Esophagus squamous epithelium (tissue), 5 donors: ENCODE measurements at places on chromosomes 1 and 21. TPM values are rescaled to one million over a fixed set of nuclear protein-coding genes. Genes with fewer than 3 reads are reported as not detected.

- no peak for DNase-seq
These were observed 17.7 kb downstream of the PTPRC start for GRCh38 chr1:198656500-198656932.

DNA sequence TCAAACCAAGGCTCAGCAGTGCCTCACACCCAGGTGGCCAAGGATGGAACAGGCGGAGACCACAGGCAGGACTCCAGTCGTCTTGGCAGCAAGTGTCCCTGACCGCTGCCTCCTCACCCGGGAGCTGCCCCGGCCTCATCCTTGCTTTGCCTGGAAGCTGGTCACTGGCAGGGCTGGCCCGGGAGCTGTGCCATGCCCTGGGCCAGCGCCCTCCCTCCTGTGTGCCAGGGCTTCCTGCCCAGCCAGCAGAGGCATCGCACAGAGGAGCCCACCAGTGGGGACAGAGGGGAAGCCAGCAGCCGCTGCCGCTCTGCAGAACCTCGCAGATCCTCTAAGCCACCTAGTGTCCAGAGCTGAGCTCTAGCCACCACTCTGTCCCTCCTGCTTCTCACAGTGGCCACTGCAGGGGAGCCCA, 7.8 kb downstream of the CASZ1 start:
- no peak for DNase-seq

DNA sequence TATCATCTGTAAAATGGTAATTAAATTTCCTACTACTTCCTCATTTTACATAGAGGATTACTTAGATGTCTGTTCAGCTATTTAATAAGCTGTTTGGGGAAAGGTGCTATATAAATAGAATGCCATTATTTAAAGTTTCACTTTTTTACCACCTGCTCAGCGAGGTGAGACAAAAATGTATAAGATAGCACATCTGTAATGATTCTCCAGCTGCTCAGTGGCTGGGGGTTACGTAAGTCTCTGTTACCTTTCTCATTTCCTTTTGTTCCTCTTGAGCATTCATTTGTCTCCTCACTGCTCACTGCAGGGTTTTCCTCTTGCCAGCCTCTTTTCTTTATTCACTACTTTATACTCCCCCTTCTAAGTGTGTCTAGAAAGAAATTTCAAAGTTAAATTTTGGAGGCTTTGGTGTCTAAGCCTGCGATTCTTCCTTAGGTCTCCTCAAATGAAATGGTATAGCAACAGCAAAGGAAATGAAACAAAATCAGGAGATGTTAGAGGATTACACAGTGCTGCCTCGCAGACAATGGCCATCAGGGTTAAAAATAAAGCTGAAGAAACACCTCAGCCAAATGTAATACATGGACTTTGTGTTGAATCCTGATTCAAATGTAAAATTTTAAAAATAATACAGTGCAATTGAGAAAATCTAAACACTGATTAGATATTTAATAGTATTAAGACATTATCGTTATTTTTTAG, 6.8 kb downstream of the RGS8 start:
- no peak for DNase-seq

DNA sequence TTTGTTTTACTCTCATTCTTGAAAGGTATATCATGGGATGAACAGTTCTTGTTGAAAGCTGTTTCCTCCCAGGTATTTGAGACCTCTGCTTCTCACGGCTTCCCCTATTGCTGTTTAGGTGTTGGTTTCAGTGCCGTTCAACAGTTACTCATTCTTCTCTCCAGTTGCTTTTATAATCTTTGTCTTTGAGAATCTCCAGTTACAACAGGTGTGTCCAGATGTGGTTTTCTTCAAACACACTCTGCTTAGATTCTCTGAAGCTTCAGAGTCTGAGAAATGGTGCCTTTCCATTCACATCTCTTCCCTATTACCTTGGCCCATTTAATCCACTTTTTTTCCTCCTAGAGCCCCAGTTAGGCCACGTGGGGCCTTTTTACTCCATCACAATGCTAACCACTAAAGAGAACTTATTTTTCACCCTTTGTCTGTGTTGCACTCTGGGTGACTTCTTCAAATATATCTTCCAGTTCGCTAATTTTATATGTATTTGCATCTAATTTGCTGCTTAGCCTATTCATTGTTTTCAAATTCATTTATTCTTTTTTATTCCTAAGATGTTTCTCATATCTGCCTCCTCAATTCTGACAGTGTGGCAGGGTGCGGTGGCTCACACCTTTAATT, 46.7 kb upstream of the SLC19A1 start:
- DNase-seq = no peak

GRCh38 chr1:100239961-100240360, 9.7 kb downstream of the DBT start:
- no peak for DNase-seq

DNA sequence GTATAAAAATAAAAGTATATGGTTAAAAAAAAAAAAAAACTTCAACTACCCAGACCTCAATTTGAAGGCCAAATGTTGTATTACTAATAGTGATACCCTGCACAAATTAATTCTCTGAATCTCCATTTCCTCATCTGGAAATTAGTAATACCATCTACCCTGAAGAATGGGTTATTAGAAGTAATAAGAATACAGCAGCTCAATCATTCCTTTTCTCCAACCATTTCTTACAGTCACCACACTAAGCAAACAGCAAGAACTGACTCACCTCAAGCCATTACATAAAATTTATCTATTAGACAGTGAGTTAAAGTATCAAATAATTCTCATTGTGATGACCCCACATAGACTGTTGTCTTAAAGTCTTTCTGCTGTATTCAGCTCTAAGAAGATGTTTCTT, 39.6 kb downstream of the RERE start:
- DNase-seq = no peak

- no peak for DNase-seq
These were observed 28.3 kb upstream of the COL18A1 start for GRCh38 chr21:45376459-45377324.

GRCh38 chr1:227219715-227220292, 98.5 kb downstream of the CDC42BPA start:
- DNase-seq = no peak

DNA sequence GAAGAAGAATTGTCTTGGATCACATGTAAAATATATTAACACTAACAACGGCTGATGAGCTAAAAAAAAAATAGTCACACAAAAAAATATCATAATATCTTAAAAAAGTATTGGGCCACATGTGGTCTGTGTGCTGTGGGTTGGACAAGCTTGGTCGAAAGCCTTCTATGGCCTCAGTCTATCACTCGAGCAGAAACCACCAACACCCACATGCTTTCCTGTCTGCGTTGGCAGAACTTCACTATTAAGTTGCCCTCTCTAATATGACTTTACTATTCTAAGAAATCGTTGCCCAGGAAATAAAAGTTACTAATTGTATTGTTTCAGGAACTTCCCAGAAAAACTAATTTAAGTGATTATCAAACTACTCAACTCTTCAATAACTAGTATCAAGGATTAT, 28.2 kb upstream of the ETS2 start:
- no peak for DNase-seq

COL6A2 gene
- total RNA-seq = 81.5 TPM

ZNF281 gene
- 2.5 TPM for total RNA-seq

CD1E gene
- not detected for total RNA-seq
